Brain microvascular endothelial cell (primary cell): ENCODE measurements at places on chromosomes 2 and 18.

DNA sequence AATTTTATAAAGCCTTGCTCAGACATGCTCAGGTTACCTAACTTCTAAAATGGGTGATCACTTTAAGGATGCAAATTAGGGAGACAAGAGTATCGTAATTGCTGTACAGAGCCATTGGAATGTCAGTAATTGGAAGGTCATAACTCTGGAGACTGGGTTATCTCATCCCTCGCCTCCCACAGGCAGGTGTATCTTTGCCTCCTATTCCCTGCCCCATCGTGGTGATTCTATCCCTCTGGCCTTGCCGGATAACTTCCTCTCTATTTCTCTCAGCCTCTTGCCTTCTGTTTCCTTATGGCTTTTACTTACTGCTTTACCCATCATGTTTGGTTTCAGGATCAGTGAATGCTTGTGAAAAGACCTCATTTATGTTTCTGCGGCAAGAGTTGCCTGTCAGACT is 2.5 kb downstream of the PDK1 start:
- DNase-seq, result no peak

DNA sequence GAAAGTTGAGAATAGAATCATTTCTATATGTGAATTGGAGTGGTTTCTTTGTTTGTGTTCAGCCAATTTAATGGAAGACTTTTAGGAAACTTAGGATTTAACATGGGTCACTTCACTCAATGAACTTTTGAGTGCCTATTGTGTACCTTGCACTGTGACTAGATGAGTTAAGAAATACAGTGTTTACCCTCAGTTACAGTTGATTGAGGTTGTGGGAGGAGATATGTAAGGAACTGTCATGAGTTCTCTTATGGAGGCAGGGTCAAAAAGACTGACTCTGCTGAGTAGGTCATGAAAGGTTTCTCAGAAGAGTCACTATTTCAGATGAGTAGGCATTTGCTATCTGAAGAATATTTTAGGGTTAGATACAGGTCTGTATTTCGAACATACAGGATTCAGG is 98.6 kb downstream of the RAB3GAP1 start:
- no peak for DNase-seq

- no peak for DNase-seq
Measured at GRCh38 chr18:66211749-66212148, 392.1 kb downstream of the CDH19 start.

- DNase-seq, result no peak
Measured at GRCh38 chr2:153232464-153232863, 246.1 kb downstream of the RPRM start.

DNA sequence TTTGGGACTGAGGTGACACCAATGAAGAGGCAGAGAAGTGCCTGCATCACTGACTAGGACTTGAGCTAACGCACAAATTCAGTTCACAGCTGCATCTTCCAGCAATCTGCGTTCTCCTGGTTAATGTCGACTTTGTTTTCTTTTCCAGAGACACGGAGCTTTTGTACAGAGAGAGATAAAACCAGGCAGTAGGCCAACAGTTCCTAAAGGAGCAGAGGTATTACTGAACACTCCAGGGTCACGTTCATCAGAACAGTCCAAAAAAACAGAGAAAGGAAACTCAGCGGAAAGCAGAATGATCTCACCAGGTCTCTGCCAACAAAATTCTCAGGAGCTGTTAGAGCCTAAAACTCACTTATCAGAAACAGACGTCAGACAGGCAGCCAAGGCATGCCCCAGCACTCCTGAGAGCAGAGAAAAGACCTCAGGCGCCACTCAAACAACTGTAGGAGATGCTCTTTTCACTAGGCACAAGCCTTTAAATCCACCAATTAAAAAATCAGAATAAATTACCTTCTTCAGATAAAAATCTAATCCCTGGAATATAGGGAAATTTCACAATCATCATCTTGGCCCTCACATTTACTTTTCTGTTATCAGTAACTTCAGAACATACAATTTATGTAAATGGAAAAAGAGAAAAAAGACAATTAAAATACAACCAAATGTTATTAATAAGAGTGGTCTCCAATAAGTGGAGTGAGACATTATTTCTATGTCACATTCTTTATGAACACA is 95.9 kb upstream of the SPTBN1 start:
- peak; percentile 76 for DNase-seq

DNA sequence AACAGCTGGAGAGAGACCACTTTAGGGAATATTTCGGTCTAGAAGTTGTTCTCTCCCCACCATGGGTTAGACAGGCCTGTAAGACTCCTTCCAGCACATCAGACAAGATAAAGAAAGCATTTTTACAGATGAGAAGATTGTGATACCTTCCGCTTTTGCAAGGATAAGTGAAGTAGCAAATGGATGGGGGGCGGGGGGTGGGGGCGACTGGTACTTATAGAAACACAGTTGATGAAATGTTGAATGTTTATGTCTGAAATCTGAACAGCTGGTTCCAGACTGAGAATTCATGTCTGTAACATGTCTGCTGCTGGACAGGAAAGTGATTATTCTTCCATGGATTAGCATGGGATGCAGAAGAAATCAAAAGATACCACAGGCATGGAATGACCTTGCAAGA is 90.5 kb upstream of the FN1 start:
- DNase-seq, result no peak

GRCh38 chr2:174787487-174788205 is 23.4 kb upstream of the CHRNA1 start:
- DNase-seq, result peak; percentile 96
